ENCODE measurements at places on chromosomes 5 and 9. TPM values are rescaled to one million over a fixed set of nuclear protein-coding genes. Genes with fewer than 3 reads are reported as not detected.

The IL4 gene
- not detected for total RNA-seq

The ENC1 gene
- 16.1 TPM for total RNA-seq

The PTPRD gene
- 13.1 TPM for total RNA-seq

The CARD6 gene
- total RNA-seq = 18.7 TPM

The OR13C3 gene
- not detected for total RNA-seq

The KIAA0825 gene
- 5.5 TPM for total RNA-seq

The RANBP17 gene
- total RNA-seq = 0.83 TPM

The CER1 gene
- not detected for total RNA-seq

The SVEP1 gene
- 150 TPM for total RNA-seq

The PRDM9 gene
- total RNA-seq = not detected

The ZBED3 gene
- 2.8 TPM for total RNA-seq

The PCDHA1 gene
- not detected for total RNA-seq

The CARTPT gene
- not detected for total RNA-seq

All from smooth muscle cell of trachea (primary cell).